ENCODE measurements at places on chromosomes 2 and 18.

DNA sequence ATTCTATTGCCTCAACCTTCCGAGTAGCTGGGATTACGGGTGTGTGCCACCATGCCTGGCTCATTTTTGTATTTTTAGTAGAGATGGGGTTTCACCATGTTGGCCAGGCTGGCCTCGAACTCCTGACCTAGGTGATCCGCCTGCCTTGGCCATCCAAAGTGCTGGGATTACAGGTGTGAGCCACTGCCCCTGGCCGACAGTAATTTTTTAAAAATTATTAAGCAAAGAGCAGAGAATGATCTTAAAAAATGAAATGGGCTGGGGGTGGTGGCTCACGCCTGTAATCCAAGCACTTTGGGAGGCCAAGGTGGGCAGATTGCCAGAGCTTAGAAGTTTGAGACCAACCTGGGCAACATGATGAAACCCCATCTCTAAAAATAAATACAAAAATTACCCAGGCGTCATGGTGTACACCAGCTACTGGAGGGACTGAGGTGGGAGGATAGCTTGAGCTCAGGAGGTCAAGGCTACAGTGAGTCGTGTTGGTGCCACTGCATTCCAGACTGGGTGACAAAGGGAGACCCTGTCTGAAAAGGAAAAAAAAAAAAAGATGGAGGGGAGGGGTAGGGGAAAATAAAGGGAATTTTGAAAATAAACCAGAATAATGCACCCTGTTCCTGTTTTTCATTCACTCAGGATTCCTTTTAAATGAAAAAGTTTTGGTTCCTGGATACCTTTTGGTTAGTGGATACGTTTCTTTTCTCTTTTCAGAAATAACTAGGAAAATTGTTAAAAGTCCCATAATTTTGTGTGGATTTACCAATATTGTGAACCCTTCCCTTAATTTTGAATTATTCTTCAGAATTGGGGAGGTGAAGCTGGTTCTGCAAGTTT is 33.9 kb downstream of the MAP4K4 start:
- DNase-seq: no peak

- DNase-seq: peak; percentile 3
Observed at GRCh38 chr18:74994502-74995418, 214.2 kb downstream of the PTGR3 start.

DNA sequence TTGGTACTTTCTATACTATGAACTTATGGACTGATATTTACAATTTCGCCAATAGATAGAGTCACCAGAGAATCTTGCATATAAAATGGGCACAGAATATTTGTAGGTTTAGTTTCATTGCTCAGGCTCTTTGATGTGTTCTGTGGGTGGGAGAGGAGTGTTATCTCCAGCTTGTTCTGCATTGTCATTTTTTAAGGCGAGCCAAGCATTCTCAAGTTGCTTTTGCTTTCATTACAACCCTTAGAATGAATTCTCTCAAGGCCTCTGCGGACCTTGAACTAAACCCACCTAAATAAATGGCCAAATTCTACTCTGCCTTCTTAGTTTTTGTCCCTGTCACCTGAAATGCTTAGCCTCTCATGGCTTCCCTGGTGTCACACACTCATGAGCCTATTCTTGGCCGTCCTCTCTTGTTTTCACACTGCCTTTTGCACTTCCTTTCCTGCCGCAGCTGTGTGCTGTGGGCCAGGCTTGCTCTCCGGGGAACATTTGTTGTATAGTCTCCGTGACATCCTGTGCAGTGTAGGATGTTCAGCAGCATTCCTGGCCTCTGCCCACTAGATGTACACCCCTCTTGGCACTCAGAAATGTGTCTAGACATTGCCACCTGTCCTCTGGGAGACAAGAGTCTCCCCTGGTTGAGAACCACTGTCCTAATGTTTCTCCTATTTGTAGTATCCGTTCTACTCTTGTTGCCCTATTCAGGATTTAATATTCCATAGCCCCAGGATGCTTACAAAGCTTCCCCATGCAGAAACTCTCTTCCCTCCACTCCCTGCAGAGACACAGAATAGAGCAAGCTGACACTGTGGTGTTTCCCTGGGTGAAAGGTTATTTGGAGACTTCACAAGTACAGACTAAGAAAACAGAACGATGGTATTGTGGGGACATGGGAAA is 255.6 kb downstream of the PTPRM start:
- DNase-seq: no peak

DNA sequence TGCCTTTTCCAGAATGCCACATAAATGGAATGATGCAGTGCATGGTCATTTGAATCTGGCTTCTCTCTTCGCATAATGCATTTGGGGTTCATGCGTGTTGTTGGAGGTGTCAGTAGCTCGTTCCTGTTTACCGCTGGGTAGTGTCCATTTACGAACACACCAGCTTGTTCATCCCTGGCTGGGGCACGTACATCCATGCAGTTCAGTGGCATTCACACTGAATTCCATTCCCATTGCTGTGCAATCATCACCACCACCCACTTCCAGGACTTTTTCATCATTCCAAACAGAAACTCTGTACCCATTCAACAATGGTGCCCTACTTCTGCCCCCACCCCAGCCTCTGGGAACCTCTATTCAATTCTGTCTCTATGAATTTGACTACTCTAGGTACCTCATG is 14.7 kb upstream of the CIDEA start:
- no peak for DNase-seq

- no peak for DNase-seq
Observed at GRCh38 chr18:48024881-48025660, 94.6 kb upstream of the SMAD2 start.

- DNase-seq: no peak
Observed at GRCh38 chr2:70944111-70944690, 8.5 kb downstream of the ATP6V1B1 start.

GRCh38 chr2:146964494-146964893 is 880.3 kb upstream of the ACVR2A start:
- DNase-seq: no peak

GRCh38 chr18:69567813-69568488 is 167.3 kb downstream of the DOK6 start:
- no peak for DNase-seq

DNA sequence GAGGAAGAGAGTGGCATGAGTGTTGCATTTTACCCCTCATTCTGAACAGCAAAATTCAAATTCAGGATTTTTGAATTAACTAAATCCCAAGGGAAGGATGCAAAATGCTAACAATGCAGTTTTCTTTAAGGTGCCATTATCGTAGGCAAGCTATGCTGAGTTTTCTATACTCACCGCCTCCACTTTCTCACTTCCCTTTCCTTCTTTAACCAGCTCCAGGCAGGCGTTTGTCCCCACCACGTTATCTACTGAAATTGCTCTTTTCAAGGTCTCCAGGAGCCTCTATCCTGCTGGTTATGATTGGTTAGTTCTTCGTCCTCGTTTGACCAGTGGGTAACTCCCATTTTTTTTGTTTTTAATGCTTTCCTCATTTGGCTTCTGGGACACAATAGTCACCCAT is 1.8 kb upstream of the CPO start:
- no peak for DNase-seq

DNA sequence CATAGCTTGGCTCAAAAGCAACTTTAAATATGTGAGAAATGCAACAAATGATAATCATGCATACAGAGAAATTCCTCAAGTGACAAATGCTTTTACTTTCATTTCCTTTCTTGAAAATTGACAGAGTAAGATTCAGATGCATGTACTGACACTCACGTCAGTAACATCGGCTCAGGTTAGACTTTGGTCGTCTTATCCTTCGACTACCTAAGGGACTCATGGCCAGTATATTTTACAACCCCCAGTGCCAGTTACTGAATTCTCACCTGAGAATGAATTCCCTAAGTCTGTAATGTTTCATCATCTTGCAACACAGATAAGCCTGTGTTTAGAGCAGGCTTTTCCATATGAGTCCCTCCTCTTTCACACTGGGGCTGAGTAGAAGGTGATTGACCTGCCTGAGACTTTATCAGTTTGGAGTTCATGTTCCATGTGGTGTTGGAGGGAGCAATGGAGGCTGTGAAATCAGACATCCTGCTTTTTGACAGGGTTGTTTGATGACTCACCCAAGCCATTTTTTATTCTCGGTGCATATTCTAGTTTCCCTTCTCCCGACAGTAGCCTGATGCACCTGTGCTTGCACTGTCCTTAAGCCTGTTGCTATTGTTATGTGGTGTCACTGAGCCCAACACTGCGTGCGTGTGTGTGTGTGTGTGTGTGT is 30.5 kb upstream of the ATP8B1 start:
- peak; percentile 19 for DNase-seq

Data from stimulated activated CD4-positive, alpha-beta T cell treated with anti-CD3 and anti-CD28 coated beads, Interleukin-1b, Interleukin-23, amount 100 ng/mL, for 48 hours (primary cell).